SK-N-MC (cell line): ENCODE measurements at places on chromosomes 1 and 21.

DNA sequence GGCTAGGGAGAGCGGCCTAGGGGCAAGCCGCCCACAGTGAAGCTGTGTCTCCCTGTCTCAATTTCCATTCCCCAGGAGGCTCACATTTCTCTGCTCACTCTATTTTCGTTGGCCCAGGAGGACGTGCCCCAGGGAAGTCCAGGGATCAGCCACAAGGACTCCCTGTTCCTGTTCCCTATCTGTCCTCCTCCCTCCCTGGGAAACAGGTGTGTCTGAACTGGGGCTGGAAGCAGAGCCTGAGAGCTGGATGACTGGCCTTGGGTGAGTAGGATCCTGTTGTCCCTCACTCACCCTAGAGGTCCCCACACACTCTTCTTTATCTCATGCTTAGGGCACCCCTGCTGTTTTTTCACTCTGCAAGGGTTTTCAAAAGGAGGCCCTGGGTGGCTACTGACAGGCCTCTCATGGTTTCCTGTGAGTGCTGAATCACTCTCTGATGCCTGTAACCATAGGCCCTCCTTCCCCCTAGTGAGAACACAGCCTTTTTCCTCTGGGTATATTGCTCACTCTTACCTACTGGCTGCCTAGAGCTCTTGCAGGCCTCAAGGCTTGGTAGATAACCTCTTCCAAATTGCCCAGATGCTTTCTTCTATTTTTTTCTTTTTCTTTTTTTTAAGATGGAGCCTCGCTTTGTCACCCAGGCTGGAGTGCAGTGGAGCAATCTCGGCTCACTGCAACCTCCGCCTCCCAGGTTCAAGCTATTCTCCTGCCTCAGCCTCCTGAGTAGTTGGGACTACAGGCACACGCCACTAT lies 3.3 kb upstream of the UTP11 start:
- DNase-seq: no peak

DNA sequence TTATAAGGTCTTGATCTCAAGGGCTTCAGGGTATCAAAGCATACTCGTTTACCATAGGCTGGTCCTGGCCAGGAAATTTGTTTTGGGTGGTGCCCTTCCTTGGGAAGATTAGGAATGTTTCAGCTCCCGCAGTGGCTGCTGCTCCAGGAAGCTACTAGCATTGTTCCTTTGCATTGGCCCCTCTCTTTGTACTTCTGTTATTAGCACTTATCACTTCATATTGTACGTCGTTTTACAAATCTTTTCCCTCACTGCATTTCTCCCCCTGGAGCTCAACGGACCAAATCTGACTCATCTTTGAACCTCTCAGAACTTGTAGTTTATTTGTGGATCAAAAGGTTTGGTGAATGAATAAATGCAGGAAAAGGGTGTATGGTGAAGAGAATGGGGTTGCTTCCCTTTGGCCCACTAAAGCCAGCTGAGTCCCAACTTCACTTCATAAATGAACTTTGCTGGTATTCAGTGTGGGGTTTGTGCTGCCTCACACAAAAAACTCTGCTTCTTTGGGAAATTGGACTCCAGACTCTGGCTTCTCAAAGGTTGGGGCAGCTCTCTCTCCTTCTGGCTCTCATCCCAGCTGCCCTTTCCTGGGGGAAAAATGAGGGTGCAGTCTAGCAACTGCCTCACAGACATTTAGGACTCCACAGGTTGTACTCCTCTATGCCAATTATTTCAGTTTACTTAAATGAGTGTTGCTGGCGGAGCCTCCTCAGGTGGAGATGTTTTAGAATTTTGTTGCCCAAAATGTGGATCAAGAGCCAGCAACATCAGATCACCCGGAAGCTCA lies 5.9 kb downstream of the GNAT2 start:
- no peak for DNase-seq

- DNase-seq: no peak
Observed at GRCh38 chr21:33998402-33998801, 75.0 kb upstream of the MRPS6 start.

DNA sequence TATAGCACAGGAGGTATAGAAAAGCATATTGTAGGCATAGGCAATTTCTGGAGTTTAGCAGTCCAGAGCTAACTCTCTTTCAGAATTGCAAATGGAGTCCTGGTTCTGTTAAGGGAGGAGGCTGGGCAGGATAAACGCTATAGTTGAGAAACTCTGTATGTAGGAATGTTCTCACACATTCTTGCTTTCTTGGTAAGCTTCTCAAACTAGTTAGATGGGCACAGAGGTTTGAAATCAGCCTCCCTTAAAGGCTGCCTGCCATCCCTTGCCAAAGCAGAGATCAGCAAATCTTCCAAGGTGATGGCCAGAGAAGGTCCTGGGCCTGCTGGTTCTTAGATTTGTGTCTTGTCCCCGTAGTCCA lies 42.9 kb upstream of the TADA1 start:
- DNase-seq: no peak

GRCh38 chr1:160646711-160647328 lies at the start of gene SLAMF1:
TSS of gene SLAMF1 (minus strand) at chr1:160647044. CDS start at chr1:160646945, 99 bp downstream.
- no peak for DNase-seq

- no peak for DNase-seq
Observed at GRCh38 chr1:94504601-94505000, 37.0 kb downstream of the F3 start.

DNA sequence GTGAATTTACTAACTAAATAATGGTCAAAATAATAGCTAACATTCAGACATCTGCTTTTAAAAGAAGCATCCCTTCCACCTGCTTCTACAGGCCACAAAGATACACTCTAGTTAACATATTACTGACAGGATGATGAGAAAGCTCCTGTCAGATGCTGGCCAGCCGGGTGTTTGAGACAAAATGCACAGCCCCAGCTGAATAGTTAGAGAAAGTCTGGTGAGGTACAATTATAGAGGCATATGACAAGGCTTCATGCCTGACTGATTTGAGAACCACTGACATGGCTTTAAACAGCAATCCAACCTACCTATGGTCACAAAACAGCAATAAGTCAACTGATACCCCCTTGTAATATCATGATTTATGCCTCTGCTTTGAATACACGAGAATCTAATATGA lies 137.0 kb downstream of the DENND1B start:
- no peak for DNase-seq

DNA sequence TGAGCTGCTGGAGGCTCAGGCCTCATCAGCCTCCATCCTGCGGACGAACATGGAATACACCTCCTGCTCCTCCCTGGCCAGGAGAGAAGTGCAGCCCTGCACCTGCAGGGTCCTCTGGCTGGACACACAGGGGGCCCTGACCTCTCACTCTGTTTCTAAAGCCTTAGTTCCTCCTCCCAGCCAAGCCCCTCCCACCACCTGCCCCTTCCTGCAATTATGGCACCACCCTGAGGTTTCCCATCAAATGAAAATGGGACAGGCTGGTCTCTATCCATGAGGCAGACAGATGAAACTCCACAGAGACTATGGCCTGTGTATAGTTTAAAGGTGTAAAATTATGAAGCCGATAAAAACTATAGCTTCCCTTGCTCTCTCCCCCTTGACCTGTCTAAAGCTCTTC lies 42.6 kb downstream of the CACNA1S start:
- no peak for DNase-seq

- DNase-seq: peak; percentile 85
Observed at GRCh38 chr1:246609632-246610031, 43.4 kb downstream of the CNST start.

- DNase-seq: no peak
Observed at GRCh38 chr1:201850053-201850397, 21.1 kb downstream of the IPO9 start.
